ENCODE measurements at places on chromosomes 1 and 21. TPM values are rescaled to one million over a fixed set of nuclear protein-coding genes. Genes with fewer than 3 reads are reported as not detected.
A peak's percentile ranks its signal among the peaks of the same experiment; 100 is the strongest.

DNA sequence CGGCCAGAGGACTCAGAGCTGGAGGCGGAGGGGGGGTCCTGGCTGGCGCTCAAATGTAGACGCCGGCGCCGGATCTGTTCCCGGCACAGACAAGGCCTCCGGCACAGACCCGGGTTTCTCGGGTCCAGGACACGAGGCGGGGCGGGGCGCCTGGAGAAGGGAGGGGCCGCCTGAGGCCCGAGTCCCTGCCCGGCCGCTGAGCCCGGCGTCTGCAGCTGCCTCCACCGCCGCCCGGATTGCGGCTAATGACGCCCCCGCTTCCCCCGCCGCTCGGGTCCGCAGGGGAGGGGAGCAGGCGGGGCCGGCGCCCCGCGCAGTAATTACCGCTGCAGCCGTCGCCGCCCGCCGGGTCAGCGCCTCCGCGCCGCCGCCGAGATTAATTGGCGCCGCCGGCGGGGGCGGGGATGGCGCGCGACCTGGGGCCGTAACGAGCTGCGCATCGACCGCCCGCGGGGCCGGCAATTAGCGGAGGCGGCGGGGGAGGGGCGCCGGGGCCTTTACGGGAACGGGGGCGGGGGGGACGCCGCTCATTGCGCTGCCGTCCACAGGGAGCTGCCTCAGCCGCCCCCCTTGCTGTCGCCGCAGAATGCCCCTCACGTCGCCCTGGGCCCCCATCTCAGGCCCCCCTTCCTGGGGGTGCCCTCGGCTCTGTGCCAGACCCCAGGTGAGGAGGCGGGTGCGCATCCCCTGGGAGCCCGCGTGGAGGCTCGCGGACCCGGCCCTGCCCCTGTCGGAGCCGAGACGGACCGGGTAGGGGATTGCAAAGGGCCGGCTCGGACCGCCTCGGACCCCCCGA is 17.3 kb downstream of the NOC2L start:
- H3K4me1 ChIP-seq: peaks cover 31% of the 10 kb centered on the region
- H3K27ac ChIP-seq: no peak overlapping the region
- peaks cover 2% of the 10 kb centered on the region for H3K36me3 ChIP-seq
- H3K4me3 ChIP-seq: peak overlapping the region; percentile 50
- no peaks in the 10 kb centered on the region for H3K27me3 ChIP-seq

- peak; percentile 54 for DNase-seq
- H3K4me1 ChIP-seq: no peaks in the 10 kb centered on the region
- no peak overlapping the region for H3K27ac ChIP-seq
- peaks cover 22% of the 10 kb centered on the region for H3K36me3 ChIP-seq
- H3K4me3 ChIP-seq: no peak overlapping the region
Measured at GRCh38 chr1:54846716-54847284, 40.2 kb downstream of the DHCR24 start.

DNA sequence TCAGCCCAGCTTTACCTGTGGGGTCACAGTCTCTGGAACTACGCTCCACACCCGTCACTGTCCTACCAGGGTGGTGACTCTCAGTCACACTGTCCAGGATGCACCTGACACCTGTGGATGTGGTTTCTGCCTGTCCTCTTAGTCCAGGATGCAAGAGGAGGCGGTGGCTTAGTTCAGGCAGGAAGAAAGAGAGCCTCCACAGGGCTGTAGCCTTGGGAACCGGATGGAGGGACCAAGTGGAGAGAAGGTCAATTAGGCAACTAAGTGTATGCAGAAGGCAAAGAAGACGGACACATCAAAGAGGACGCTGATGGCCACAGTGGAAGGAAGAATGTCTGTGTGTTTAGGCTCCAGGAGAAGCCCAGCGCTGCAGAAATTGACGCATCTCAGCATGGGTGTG is 153.9 kb upstream of the IRF2BP2 start:
- peaks cover 3% of the 10 kb centered on the region for H3K4me1 ChIP-seq
- DNase-seq: no peak
- H3K27me3 ChIP-seq: no peaks in the 10 kb centered on the region
- no peak overlapping the region for H3K4me3 ChIP-seq

DNA sequence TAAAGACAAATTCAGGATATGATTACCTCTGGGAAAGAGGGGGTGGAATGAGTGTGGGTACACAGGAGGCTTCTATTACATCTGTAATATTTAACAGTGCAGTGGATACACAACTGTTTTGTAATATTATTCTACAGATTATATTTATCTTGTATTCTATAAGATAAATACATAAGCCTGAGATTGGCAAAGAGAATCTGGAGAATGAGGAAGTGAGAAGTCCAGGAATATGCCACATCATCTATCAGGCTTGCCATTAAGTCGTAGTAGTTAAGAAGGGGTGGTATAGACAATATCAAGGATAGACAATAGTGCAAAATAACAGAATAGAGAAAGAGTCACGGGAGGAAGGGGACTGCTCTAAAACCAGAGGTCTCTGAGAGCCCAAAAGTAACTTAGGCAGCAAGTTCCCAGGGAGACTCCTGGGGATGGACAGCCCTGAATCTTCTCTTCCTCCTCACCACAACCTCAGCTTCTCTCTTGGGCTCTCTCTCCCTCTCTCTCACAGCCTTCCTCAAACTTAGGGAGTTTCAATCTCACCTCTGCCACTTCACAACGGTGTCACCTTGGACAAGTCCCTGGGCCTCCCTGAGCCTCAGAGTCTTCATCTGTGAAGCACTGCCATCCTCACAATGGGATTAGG is 14.0 kb upstream of the PTAFR start:
- no peak overlapping the region for H3K4me3 ChIP-seq
- DNase-seq: no peak
- peak overlapping the region; percentile 43 for H3K27ac ChIP-seq
- H3K4me1 ChIP-seq: peaks cover 7% of the 10 kb centered on the region
- H3K36me3 ChIP-seq: no peaks in the 10 kb centered on the region
- H3K27me3 ChIP-seq: no peaks in the 10 kb centered on the region

- peaks cover 36% of the 10 kb centered on the region for H3K4me1 ChIP-seq
- no peaks in the 10 kb centered on the region for H3K27me3 ChIP-seq
- no peaks in the 10 kb centered on the region for H3K36me3 ChIP-seq
- H3K27ac ChIP-seq: peak overlapping the region; percentile 89
- H3K4me3 ChIP-seq: no peak overlapping the region
- DNase-seq: peak; percentile 86
Measured at GRCh38 chr21:43300496-43301408, 126.2 kb downstream of the SIK1 start.

GRCh38 chr1:241998412-241998921 is 431 bp downstream of the MAP1LC3C start:
- peak overlapping the region; percentile 70 for H3K27ac ChIP-seq
- H3K27me3 ChIP-seq: no peaks in the 10 kb centered on the region
- H3K36me3 ChIP-seq: no peaks in the 10 kb centered on the region
- H3K4me1 ChIP-seq: peaks cover 15% of the 10 kb centered on the region
- DNase-seq: no peak

Gene ATP1A2
- total RNA-seq: 2.9 TPM
